ENCODE measurements at places on chromosomes 4 and X. TPM values are rescaled to one million over a fixed set of nuclear protein-coding genes. Genes with fewer than 3 reads are reported as not detected.
A peak's percentile ranks its signal among the peaks of the same experiment; 100 is the strongest.

The CDX4 gene
- total RNA-seq: not detected

- peak; percentile 70 for DNase-seq
Observed at GRCh38 chrX:51332188-51332942, at the start of gene NUDT10. NUDT10 (plus strand) TSS chrX:51332822; CDS start chrX:51332966, 144 bp downstream.

- DNase-seq: no peak
Observed at GRCh38 chrX:15745179-15745578, 7.1 kb downstream of the CA5B start.

The PCDH11X gene
- total RNA-seq: 0.06 TPM

The BMP3 gene
- not detected for total RNA-seq

DNA sequence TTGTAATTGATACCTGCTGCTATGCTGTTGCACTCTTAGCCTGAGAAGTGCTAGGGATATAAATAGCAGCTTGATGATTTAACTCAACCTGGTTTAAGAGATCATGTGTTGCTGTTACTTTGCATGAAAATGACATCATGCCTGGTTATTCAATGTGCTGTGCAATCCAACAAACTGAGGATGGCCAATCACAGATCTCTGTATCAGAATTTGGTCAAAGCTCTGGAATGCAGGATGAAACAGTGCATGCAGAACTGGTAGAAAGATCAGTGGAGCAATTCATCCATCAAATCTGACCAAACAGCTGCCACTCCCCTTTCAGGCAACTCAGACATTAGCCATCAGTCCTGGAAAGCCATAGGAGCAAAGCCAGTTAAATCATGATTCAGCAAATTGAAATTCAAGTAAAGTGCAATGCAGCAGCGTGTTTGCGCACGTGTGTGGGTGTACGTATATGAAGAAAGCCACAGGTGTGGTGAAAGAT is 160.3 kb upstream of the RASGEF1B start:
- no peak for DNase-seq

DNA sequence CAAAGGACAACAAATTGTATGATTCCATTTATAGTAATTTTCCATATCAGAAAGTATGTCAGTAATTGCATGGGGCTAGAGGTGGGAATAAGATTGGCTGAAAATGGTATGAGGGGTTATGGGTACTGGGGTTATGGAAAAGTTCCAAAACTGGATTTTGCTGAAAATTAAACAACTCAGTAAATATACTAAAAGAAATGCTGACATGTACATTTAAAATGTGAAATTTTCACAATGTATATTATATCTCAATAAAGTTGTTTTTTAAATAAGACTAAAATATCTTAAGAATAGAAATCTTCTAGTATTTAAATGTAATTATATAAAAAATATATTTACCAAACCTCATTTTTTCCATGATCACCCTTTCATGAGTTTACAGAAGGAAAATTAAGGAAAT is 844.9 kb upstream of the SLIT2 start:
- no peak for DNase-seq

DNA sequence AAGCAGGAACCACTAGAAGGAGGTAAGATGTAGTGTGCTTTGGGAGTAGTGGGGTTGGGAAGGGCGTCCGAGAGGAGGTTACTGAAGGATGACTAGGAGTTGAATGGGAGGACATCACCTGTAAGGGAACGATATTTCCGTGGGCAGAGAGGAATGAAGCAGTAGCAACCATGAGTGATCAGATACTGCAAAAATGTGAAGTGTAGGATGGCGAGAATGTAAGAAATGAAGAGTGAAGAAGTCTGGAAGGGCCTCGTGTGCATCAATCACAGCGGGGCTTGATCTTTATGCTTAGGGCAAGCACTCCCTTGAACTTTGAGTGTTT is 594 bp downstream of the MSMO1 start:
- no peak for DNase-seq

GRCh38 chr4:156677656-156678055 is 293.9 kb downstream of the PDGFC start:
- no peak for DNase-seq

The PAPSS1 gene
- total RNA-seq: 23.8 TPM

The CPE gene
- 44.4 TPM for total RNA-seq

The SLC25A6 gene
- total RNA-seq: 697 TPM

The CXCL8 gene
- total RNA-seq: not detected

The PABPC1L2B gene
- total RNA-seq: not detected

DNA sequence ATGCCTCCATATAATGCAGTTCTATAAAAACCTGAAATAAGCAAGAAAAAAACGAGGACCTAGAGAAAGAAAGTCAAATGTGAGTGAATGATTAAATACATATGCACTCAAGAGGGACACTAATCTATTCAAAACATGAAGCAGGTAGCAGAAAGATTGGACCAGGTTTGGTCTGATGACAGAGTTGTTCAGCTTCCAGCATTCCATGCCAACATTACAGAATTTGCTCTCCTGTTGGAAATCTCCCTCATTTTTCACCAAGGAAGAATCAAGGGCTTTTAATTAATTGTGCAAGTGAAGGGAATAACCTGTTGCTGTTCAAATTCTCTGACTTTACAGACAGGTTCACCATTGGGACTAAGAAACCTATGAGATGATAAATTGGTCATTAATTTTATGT is 379.0 kb upstream of the RASGEF1B start:
- peak; percentile 89 for DNase-seq

The TSPAN7 gene
- not detected for total RNA-seq

DNA sequence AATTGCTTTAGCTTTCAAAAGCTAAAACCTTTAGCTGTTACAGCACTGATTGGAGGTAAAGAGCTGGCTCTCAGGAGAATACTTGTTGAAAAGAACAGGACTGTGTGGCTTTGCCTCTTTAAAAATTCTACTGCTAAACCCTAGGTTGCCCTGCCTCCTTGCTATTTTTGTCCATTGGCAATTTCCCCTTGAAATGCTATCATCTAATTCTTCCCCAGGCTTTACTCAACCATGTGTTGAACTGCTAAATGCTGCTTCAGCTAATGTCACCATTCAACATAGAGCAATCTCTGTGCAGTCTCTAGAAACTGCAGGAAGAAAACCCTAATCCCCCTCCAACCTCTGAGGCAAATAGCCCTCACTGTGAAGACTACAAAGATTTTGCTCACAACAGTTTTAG is 203.7 kb upstream of the ARX start:
- no peak for DNase-seq

GRCh38 chr4:153246446-153247115 is 42.3 kb downstream of the TRIM2 start:
- DNase-seq: peak; percentile 34

GRCh38 chr4:19711871-19712270 is 539.8 kb upstream of the SLIT2 start:
- no peak for DNase-seq

The FHIP1A gene
- 4.6 TPM for total RNA-seq

- no peak for DNase-seq
Observed at GRCh38 chrX:152641996-152642395, 4.3 kb downstream of the GABRQ start.

All from G401 (cell line).